GM13976 (cell line): ENCODE measurements at places on chromosomes 2 and 18.

GRCh38 chr18:3162181-3162580, 57.6 kb downstream of the MYOM1 start:
- DNase-seq = no peak

DNA sequence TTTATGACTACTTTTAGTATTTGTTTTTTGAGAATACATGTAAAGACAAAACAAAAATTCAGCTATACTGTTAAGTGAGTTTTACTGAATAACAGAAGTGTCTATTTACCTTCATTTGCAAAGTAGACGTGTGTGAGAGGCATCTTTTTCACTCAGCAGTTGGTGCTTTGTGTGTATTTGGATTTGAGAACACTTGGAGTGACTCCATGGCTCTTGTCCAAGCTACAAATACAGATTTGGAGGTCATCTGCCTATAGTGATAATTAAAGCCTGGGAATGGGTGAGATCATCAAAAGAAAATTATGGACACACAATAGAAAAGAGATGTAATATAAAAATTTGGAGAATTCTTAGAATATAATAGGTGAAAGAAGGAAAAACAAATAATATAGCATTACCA, 6.2 kb downstream of the NAB1 start:
- DNase-seq = no peak

GRCh38 chr2:216391401-216391800, 19.1 kb upstream of the MARCHF4 start:
- DNase-seq = no peak

DNA sequence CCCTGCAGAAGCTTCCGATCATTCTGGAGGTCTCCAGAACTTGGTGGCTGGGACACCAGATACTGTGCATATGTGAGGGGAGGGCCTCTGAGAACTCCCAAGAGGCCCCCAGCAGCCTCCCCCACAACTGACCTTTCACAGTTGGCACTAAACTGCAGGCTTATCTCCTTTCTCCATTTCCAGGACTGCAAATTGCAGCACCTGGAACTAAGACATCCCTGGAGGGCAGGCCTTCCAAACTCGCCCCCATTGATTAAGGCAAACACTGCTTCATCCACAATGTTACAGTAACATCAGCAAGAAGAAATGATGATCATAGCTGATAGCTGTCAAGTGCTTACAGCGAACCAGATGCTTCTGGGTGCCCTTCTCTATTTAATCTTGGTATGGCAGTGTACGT, 67.9 kb downstream of the TGOLN2 start:
- DNase-seq = no peak

DNA sequence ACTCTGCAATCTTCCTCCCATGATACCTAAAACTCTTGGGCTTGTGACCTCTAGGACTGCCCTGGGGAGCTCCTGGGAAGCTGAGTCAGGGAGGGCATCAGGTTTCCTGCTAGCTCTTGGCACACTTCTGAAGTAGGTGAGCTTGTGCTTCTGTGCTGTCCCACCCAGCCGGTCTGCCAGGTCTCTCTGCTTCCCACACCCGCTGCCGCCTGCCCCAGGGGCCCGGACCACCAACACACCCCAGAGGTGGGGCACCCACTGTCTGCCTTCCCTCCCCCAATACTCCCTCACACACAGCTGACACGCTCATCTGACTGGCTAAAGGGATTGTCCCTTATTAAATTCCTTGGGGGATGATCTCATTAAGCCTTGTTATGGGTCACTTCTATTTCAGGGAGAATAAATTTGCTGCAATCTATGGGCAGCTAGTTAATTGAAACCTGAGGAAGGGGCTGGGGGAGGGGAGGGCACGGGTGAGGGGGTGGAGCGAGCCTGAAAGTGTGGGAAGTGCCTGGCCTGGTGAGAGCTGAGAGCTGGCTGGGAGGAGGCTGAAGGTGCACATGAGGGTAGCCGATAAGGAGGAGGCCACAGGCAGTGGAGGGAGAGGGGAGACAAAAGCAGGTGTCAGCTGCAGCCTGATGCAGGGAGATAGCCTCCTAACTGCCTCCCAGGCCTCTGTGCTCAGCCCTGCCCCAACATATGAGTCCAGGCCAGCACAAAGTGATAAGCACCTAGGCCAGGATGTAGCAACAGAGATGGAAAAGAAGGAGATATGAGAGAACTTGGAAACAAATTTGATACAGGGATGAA, 48.8 kb downstream of the HAUS1 start:
- no peak for DNase-seq

GRCh38 chr2:232882505-232883115, 12.5 kb downstream of the SNORC start:
- no peak for DNase-seq

- peak; percentile 51 for DNase-seq
Measured at GRCh38 chr2:200585730-200586643, at the start of gene AOX1. TSS of gene AOX1 (plus strand) at chr2:200586014. CDS start at chr2:200586109, 95 bp downstream.

GRCh38 chr2:26203906-26204305, 31.0 kb downstream of the GAREM2 start:
- DNase-seq = no peak

GRCh38 chr2:86274265-86274917, 63.0 kb downstream of the REEP1 start:
- peak; percentile 60 for DNase-seq

DNA sequence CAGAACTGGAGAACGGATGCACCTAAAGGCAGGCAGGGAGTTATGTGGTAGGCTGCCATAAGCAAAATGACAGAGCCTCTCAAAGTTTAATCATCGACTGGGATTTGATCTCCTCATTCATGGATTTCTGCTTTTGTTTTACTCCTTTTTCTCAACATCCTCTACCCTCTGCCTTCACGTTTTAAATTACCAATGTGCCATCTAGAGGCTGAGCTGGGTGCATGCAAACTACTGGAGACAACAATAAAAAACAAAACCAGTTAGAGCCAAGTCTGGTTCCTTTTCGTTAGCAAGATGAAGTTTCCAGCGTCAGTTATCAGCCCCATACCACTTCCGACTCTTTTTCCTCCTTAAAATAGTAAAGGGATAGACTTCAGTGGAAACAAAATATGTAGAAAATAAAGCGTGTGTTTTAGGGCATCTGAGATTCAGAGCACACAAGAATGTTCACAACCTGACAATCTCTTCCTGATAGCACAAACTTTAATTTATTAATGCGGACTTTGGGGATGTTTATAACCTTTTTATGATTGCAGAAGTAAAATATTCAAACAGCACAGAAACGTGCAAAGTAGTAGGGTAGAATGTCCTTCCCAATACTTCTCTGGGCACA, 117.0 kb downstream of the LAMA1 start:
- DNase-seq = no peak
